ENCODE measurements at places on chromosomes 3 and 15.

DNA sequence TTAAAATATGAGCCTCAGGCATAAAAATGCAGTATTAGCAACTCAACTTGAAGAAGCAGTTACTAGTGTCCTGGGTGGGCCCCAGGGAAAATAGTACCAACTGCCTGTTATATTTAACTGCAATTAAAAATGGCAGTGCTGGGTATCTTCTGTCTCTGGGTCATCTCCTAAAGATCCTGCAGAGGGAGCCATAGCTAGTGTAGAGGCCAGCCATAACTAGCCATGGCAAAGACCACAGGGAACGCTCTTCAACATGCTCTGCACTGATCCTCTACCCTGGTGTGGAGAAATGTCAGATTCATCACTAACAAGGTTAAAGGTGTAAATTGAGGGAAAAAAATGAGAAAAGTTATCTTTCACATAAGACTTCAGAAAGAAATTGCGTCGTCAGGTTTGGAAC lies 181.3 kb downstream of the SNRPN start:
- DNase-seq: no peak

GRCh38 chr3:126751611-126752302 lies 47.7 kb downstream of the CHCHD6 start:
- no peak for DNase-seq

DNA sequence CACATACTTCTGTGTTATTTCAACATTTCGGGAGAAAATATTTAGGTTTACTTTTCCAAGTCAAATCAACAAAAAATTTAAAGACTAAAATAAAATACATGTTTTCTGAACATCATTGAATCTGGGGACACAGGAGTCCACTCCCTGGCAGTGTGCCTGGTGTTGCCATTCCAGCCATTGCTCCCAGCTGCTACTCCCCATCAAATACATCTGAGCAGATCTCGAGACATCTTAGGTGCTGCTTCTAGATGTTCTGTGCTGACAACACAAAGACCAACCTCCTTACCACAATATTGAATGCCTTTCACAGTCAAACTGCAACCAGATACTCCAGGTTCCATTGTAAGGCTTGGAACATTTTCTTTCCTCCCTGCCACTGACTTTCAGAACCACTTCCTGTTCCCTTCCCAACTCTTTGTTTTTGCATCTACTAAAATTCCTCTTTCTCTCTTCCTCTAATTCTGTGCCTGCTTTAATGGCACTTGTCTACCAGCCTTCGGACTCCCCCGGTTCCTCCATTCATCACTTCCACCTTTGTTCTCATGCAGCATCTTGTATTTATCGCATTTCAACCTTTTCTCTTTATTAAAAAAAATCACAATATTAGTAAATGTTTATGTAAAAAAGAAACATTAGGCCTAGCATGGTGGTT lies 81.1 kb upstream of the SLC4A7 start:
- no peak for DNase-seq

DNA sequence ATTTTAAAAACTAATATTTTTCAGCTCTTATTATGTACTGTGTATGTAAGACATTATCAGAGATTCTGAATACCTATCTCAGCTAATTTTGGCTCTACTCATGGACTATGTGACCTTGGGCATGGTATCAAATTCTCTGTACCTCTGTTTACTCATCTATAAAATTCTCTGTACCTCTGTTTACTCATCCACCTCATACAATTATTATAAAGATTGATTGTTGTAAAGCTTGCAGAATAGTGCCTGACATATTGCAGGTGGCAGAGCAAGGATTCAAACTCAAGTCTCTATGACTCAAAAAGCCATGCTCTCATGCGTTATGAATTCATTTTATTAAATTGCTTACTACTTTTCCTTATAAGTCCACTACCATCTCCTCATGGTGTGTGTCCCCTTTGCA lies 151.9 kb upstream of the ARL6 start:
- no peak for DNase-seq

- DNase-seq: no peak
These were observed 291.6 kb downstream of the KCNH8 start for GRCh38 chr3:19439944-19440343.

GRCh38 chr15:41630616-41631217 lies 29.5 kb upstream of the MGA start:
- no peak for DNase-seq

DNA sequence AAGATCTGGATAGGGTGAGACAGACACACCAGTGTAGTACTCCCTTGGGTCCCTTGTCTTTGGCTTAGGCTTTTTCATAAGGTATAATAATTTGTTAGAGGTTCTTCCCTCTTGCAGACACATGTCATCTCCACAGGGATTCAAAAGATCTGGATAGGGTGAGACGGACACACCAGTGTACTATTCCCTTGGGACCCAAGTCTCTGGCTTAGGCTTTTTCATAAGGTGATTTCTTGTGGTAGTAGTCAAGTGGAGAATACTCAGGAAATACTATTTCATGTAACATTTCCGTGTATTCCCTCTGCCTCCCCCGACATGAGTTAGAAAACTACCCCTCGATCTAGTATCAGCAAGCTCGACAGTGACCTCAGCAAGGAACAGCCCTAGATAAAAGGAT lies 954 bp upstream of the MAPKBP1 start:
- DNase-seq: no peak

- peak; percentile 37 for DNase-seq
These were observed 1.8 kb upstream of the ZSCAN2 start for GRCh38 chr15:84598993-84599392.

DNA sequence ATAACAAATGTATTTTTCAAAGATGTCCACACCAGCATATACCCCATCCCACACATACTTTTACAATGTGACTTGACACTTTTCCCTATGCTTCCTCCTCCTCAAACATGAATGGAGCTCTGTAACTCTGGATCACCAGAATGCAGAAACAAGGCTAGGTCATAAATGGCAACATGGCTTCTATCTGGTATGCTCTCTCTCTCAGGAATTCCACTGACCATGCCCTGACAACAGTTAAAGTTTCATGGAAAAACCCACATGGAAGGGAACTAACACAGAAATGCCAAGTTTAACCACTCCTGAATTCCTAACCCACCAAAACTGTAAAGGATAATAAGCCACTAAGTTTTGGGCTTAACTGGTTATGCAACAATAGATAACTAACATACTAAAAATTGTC lies 19.9 kb downstream of the MYO9A start:
- DNase-seq: no peak

DNA sequence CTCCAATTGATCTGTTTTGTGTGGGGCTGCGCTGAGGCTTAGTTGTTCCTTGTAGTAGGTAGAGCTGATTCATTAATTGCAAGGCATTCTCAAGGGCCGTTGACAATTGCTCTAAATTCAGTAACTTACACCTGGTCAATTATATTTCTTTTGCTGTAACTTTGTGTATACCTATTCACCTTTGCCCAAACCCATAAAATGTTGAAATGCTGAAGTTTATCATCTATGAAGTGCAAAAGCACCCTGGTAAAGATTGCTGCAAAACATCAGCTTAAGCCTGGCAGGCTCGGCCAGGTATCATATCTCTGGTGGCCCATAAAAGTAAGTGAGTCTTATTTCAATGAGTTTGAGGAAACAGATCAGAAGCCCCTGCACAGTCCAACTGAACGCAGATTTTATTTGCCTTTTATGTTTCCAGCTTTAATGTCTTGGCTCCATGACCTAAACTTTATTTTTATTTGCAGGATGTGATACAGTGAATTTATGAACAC lies 203.6 kb upstream of the SLCO3A1 start:
- no peak for DNase-seq

DNA sequence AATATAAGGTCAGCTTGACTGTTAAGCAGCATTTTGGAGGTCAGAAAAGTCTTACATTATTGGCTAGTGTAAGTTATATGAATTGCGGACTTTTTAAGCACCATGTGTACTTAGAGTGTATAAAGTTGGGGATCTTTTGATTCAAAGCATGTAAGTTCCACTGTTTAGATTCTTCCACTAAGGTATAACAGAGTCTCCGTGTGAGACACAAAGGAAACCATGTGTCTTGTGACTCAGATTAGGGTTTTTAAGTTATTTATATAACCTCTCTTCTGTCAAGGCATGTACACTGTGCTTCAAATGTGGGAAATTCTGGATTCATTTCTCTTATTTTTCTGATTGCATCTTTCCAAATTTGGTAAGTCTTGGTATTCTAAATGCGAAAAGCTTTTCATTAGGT lies 143.5 kb upstream of the SOX2 start:
- no peak for DNase-seq

DNA sequence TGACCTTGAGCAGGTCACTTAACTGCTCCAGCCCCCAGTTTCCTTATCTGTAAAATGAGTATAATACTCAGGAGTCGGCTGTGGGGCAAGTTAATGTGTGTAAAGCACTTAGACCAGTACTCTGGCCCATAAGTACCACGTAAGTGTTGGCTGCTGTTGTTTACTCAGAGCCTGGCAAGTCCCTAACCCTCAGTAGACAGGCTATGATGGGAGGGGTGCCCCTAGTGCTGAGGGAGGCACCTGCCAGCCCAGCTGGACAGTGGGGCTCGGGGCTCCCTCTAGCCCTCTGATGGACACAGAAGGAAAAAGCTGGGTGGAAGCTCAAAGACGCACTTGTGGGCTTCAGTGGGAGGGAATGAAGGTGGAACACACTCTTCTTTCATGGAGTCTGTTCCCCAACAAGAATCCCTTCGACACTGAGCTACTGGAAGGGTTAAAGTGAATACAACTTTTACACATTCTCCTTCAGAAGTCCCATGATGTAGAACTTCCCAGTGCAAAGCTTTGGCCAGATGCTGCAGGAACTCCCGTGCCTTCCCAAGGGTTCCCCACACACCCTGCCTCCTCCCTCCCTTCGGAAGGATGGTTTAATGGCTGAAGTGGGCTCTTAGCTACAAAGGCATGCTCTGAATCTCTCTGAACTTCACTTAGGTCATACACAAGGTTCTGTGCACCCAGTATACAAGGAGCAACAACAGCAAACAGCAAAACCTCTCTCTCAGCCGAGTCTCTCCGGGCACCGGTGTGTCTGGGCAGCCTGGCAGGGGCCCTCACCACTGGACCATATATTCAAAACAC lies 25.4 kb downstream of the TMEM44 start:
- no peak for DNase-seq

- DNase-seq: no peak
These were observed 4.9 kb downstream of the NANOGP8 start for GRCh38 chr15:35080226-35080625.

DNA sequence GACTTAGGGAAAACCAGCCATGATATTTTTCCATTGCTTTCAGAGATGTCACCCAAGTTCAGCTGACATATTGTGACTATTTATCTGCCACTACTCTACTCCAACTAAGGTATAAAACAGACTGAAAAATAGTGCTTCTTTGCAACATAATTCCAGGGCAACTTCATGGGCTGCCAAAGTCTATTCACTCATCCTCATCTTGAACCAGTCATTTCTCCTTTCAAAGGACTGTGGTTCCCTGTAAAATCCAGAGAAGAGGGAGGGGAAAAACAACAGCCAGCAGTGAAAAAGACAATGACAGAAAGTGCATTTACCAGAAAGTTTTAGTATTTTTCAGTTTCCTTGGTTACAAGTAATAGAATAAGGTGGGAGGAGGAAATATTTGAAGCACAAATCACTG lies 191.1 kb downstream of the EFHB start:
- no peak for DNase-seq

DNA sequence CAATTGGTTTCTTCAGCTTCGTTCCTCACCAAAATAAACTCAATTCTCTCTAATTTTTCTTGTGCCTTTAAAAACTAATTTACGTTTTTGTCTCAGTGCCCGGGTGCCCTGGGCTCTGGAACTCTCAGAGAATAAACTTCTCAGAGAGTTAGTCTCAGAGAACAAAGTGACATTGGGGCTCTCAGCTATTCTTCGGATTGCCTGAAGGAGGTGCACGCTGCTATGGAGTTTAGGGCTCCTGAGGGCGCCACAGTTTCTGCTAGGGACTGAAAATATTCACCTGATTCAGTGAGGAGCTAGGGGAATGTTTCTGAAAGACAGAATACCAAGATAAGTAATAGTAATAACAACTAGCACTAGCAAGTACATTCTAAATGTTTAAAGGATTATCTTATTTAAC lies 22.7 kb downstream of the ZIC4 start:
- DNase-seq: no peak

DNA sequence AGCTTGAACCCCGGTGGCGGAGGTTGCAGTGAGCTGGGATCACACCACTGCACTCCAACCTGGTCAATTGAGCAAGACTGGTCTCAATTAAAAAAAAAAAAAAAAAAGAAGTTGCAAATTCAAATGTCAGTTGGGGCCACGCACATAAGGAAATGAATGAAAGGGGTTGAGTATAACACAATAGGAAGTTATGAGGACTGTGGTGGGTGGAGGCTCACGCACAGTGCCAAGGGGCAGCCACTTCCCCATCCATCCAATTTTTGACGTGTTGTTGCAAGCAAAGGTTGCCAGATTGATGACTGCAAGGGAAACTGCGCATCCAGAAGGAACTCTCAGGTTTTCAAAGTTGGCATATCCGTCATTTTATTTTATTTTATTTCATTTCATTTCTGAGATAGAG lies 532.2 kb downstream of the NTRK3 start:
- no peak for DNase-seq

DNA sequence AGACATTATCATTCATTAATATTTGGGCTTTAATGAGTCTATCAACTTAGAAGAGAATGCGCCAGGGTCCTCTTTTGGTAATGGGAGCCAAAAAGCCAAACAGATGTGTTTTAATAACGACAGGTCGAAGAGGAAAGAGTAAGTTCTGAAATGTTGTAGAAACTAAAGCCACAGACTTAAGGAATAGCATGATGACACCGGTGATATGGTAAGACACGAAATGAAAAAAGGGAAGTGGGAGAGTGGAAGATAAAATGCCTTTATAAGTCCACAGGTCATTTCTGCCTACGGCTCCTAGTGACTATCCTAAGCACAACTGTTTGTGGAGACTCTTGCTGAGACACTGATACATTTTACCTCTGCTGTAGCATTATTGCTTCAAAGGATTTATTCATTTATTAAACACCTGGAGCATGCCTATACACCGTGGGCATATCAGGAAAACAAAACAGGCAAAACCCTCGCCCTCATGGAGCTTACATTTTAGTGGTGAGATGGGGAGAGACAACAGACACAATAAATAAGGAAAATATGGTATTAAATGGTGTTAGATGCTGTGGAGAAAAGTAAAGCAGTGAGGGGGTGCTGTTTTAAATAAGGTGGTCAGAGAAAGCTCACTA lies 11.7 kb upstream of the CD47 start:
- DNase-seq: no peak

DNA sequence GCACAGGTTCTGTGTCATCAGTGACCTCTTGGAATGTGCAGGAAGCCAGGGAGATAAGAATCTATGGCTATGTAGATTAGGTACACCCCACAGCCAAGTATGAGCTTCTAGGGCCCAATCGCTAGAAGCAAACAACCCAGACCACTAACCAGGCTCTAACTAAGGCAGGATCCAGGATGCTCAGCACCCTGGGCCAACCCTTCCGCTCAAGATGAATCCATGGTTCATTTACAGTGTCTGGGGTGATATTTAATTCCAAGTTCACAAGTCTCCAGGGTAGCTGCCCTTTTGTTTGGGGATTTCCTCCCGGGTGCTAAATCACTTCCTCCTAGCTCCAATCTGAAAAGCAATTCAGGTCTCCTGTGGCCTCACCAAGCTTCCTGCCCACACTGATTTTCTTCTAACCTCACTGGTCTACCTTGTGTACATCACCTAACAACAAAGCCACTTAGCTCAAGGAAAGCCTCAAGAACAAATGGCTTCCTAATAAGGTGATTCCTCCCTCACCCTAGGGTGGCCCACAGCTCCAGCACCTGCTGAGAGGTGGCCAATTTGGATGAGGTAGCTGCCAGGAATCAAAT lies 2.4 kb downstream of the EHD4 start:
- peak; percentile 33 for DNase-seq

GRCh38 chr3:39920271-39920670 lies 110.9 kb downstream of the MYRIP start:
- DNase-seq: no peak

Measured in activated naive CD8-positive, alpha-beta T cell treated with anti-CD3 and anti-CD28 coated beads for 36 hours (primary cell).